ENCODE measurements at places on chromosomes 1 and 21.

DNA sequence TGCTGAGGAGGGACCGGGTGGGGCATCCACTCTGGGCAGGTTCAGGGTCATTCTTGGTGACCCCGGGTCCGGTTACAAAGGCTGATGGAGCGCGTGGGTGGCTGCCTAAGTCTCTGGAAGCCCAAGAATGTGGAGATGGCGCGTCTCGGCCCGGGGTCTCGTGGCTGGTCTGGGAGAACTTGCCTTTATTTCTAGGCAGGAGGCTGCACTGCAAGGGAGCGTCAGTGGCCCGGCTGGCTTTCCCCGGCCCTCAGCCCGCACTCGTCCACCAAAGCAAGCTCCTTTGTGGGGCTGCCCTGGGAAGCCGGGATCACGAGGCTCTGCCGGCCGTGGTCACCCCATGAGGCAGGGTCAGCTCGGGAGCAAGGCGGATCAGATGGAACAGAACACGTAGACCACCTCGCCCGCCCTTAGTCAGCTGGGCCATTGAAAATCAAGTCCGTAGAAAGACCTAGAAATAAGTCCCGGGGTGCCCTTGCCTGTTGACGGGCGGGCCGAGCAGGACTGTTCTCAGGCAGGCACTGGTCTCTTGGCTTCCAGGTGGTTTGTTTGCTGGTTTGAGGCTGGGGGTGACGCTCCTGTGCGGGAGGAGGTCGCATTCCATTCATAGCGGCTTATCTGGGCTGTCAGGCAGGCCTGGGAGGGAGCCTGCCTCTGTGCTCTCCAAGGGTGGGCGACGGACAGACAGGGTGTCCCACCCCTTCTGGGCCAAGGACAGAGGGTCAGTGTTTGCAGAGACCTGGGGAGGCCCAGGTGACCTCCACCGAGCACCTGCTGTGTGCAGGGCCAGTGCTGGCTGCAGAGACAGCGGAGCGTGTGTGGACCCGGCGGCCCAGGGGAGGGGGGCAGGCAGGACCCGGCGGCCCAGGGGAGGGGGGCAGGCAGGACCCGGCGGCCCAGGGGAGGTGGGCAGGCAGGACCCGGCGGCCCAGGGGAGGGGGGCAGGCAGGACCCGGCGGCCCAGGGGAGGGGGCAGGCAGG lies 25.8 kb downstream of the COL18A1 start:
- no peak for DNase-seq

GRCh38 chr21:44523567-44524413 lies 16.2 kb downstream of the KRTAP10-1 start:
- no peak for DNase-seq

GRCh38 chr1:170881268-170882265 lies 53.8 kb upstream of the MROH9 start:
- DNase-seq = no peak

- no peak for DNase-seq
Observed at GRCh38 chr21:34935898-34936297, 113.2 kb downstream of the RUNX1 start.

GRCh38 chr1:202081992-202082391 lies 40.7 kb upstream of the GPR37L1 start:
- DNase-seq = no peak

GRCh38 chr1:206774093-206774492 lies 1.8 kb upstream of the IL10 start:
- DNase-seq = no peak

DNA sequence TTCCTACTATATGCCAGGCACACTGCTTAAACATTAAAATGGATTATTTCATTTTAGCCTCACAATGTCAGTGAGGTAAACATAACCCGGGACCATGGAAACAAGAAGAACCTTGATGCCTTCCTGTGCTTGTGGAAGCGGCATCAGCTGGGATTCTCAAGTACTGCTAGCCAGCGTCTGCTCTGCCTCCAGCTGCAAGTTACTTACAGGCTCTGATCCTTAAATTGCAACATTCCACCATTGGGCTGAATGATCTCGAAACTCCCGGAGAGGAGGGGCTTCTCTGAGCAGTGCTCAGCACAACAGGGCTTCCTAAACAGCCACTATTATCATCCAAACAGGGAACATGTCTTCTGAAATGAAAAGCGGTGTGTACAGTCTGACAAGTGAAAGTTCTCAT lies 6.7 kb upstream of the MAN1C1 start:
- DNase-seq = no peak

DNA sequence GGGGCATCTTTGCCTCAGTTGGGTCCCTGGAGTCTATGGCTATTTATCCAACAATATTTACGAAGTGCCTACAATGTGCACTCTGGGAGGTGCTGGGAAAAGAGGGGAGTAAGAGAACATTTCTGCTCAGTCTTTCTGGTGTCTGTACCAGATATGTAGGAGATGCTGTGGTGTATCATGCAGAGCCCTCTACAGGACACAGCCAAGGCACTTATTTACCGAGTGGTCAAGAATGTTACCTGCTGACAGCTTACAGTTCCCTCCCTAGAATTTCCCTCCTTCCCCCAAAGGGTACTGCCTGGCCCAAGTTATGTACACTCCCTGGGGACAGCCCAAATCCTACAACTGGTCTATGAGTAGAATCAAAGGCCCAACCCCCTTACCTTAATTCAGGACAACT lies 177.7 kb downstream of the C1orf94 start:
- DNase-seq = no peak

- DNase-seq = no peak
Observed at GRCh38 chr1:161531986-161532643, 7.8 kb downstream of the HSPA6 start.

- DNase-seq = peak; percentile 11
Observed at GRCh38 chr21:32770871-32771523, 558 bp downstream of the PAXBP1 start.

DNA sequence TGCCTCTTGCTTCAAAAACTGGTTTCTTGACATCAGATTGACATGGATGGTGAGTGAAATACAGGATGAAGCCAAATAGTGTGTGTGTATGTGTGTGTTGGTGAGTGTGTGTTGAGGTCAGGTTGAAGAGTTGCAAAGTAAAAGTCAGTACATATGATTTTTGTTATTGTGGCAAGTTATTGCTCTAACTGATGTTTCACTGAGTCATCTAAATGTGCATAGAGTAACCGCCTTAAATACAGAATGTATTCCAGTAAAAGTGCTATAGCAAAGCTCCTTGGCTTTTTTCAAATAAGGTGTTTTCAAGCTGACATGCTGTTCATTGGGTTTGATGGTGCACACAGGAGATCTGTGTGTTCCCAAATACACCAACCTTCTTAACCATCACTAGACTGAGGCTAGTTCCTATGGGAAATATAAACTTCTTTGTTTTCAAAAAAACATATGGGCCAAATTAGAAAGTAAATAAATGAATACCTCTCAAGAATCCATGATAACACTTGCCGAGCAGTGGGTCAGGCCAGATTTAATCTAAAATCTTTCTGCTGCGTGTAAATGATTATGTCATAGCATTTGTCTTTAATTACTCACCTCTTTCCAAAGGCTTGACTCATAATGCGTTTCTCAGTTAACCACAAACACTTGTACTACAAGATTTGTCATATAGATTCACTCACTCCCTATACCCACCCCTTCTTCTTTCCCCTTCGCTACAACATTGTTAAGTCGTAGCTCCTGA lies 151.1 kb downstream of the LYPLAL1 start:
- no peak for DNase-seq

DNA sequence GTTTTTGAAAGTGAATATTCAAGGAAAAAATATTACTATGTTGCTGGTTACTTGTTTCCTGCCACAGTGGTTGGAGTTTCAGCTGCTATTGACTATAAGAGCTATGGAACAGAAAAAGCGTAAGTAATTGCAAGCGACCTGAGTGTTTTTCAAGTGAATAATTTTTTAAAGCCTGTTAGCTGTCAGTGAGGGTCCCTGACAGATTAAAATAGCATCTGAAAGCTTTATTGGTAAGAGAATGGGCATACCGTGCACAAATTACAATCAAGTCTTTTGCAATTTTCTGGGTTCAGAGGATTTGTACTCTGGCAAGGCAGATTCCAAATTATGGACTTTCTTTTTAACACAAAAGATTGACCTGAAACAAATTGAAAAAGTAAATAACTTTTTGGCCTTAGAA lies 169.7 kb downstream of the ADGRL2 start:
- DNase-seq = no peak

GRCh38 chr1:25063591-25064416 lies 133.7 kb upstream of the RUNX3 start:
- DNase-seq = no peak

Measured in stimulated activated CD8-positive, alpha-beta memory T cell treated with anti-CD3 and anti-CD28 coated beads, Interleukin-4, amount 100 ng/mL, for 1 hour (primary cell).